ENCODE measurements at places on chromosomes 1 and 21.

DNA sequence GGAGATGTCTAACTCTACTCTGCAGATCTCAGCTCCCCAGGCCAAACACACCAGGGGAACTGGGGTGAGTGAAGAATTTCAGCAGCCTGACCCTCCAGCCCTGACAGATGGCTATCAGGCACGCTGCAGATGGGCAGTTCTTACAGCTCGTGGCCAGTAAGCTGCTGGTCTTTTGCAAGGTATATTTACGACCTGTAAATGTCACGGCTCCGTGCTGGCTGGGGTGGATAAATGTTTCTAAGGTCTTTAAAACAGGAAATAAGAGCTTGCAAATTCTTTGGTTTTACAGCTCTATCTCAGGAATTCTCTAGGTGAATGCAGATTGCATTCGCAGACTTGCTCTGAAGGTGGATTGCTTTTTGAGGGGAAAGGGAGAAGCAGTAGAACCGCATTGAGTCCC, 10.1 kb downstream of the DOP1B start:
- peak; percentile 26 for DNase-seq

GRCh38 chr1:175364424-175365076, 172.0 kb upstream of the KIAA0040 start:
- no peak for DNase-seq

GRCh38 chr1:100353071-100353801, 930 bp downstream of the CDC14A start:
- peak; percentile 62 for DNase-seq

DNA sequence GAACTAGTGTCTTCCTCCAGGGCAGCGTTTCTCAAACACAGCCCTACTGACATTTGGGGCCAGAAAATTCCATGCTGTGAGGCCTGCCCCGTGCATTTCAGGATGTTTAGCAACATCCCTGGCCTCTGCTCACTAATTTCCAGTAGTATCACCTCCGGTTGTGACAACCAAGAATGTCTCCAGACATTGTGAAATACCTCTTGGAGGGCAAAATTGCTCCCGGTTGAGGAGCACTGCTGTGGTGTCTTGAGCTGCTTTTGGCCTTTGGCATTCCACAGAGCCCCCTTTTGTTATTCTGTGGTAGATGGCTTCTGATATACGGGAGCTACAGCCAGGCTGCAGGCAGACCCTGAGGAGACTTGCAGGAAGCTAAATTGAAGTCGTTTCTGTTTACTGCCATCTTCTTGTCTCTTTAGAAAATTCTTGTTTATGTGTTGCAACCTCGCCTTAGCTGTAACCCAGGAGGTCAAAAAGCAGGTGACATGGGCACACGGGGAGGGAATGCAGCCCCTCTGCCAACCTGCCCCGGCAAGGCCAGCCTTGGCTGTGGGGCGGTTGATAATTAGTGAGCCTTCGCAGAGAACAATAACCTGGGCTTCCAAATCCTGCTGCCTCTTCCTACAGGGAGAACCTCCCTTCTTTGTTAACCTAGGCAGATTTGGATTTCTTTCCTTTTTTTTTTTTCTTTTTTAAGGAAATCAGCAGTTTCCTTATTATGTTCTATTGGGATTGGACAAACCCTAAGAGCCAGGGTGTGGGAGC, 74.7 kb upstream of the AKT3 start:
- no peak for DNase-seq

- DNase-seq = peak; percentile 92
These were observed 17.9 kb upstream of the ETV3 start for GRCh38 chr1:157156058-157156541.

DNA sequence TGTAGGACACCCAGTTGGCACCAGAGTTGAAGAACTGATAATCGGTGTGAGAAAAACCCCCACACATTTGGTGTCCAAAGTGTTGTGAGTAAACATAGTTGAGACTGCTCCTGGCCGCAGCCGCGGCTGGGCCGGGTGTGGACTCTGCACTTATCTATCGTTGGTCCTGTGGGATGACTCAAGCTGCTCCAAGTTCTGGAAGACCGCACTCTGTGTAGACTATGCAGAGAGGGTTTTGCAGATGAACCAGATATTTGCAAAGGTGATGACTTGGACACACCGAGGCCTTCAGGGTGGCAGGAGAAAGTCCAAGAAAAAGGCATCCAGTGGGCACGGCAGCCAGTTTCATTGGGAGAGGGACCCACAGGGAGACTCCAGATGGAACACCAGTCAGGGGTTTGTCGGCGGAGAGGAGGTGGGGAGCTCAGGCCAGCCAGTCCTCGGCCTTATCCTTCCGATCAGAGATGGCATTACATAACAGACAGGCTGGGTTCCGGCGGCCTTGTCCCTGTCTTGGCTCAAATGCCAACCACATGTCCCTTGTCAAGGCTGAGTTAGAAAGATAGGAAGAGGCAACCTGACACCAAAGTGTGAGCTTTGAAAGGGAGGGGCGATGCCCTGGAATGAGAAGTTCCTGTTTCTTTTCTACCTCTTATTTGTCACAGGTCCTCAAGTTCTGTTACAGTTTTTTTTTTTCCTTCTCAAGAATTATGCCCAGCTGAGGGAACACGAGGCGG, 21.1 kb downstream of the C2CD2 start:
- no peak for DNase-seq

GRCh38 chr1:54460351-54460750, 54.2 kb upstream of the SSBP3 start:
- DNase-seq = no peak

GRCh38 chr1:187229496-187229895, 400.7 kb downstream of the PLA2G4A start:
- DNase-seq = no peak

- no peak for DNase-seq
These were observed 6.8 kb upstream of the SLAMF9 start for GRCh38 chr1:159960721-159961381.

DNA sequence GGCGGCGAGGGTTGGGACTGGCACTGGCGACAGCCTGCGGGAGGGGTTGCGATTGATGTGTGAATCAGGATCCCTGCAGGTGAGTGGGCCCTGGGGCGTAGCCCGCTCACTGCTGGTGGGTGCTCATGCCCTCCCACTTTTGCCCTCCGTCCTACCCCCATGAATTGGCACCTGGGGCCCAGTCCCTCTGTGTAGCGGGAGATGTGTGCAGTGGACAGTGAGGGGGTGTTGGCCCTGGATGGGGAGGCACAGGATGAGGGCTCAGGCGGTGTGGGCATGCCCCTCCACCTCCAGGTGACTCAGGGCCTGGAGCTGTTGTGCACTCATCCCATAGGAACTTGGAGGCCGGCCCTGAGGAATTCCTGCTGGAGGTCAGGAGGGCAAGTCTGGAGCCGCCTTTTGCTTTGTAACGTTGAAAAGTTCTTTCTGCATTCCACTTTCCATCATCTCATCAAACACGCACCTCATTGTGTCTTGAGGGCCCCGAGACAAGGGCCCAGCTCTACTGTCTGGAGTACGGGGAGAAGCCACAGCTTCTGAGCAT, 3.0 kb downstream of the PEAR1 start:
- DNase-seq = no peak

DNA sequence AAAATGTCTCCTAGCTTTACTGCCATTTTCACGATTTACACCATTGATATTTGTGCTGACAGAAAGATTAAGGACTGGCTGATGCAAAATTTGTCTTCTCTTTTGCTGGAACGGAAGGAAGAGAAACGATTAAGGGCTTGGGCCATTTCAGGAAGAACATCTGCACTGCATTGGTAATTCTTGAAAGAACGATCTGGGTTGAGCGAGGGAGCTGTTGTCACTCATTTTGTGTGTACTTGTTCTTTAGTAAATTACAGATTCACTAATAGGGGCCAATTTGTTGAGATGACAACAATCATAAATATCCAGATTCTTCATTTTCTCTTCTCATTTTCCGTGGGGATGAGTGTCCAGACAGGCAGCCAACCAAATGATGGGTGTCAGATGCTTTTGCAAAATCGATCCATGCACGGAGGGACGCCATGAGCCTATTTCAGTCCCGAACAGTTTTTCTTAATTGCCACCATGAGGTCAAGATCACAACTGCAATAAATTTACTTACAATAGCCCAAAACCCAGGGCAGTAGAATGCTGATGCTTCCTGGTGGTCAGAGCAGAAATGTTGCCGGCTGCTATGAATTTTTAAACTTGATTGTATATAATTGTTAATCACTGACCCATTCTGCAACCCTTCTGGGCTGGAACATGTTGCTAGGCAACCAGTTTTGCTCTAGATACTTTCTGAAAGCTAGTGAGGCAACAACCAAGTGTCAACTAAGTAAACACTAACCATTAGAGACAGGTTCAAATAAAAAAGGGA, 132.4 kb upstream of the TIAM1 start:
- no peak for DNase-seq

DNA sequence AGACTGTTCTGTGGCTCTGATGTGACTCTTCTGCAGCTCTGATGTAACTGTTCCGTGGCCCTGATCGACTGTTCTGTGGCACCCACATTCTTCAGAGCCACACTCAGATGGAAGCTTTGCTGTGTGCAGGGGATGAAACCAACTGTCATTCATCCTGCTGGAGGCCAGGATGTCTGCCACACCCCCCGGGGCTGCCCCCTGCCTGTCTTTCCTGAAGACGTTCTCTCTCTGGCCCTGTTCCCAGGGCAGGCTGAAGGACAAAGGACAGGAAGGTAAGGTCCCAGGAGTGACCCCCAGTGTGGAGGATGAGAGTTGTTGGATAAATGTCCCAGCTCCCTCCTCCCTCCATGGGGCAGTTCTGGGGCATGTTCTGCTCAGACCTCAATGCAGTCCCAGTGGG, 29.4 kb upstream of the UMODL1 start:
- no peak for DNase-seq

DNA sequence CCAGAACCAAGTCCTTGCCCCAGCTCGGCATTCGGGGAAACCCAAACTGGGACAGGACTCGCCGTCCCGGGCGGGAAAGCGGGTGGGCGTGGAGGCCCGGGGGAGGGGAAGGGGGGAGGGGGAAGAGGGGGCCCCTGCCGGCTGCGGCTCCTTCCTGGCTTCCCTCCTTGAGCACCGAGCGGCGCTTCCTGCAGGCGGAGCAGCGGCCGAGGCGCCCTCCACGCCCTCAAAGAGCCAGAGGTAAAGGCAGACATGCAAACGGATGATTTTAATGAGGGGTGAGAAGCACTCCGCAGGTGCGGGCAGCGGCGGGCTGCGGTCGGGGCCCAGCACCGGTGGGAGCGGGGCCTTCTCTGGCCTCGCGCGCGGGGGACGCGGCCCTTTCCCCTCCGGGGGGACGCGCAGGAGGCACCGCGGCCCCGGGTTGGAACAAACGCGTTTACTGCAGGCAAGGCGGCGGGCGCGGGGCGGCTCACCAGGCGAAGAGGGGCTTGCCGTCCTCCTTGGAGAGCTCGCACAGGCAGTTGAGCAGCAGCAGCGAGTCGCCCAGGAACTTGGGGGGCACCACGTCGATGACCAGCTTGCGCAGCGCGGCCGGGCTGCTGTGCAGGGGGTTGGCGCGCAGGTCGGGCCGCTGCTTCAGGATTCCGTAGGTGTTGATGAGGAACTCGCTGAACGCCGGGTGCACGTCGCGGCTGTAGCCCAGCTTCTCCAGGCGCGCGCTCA, 5.7 kb upstream of the FTCD start:
- DNase-seq = no peak

- no peak for DNase-seq
These were observed 162.7 kb downstream of the IER5 start for GRCh38 chr1:181251001-181251712.

- DNase-seq = no peak
These were observed 16.8 kb downstream of the MROH7 start for GRCh38 chr1:54658164-54658913.

DNA sequence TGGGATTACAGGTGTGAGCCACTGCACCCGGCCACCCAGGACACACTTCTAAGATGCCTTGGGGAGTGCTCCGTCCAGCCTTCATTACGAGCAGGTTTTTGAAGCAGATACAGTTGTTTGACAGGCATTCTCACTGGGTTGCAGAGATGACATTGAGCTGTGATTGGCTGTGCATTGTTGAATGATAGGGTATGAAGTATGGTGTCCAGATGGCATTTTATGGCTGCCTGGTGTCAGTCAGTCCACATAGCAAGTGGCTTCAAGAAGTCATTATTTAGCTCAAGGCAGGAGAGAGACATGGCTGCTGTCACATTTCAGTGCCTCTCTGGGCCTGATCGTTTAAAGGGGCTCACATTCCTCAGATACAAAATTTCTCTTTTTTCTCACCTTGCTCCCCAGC, 14.8 kb upstream of the PADI2 start:
- no peak for DNase-seq

Measured in nephron progenitor cell (in vitro differentiated cells).